ENCODE measurements at places on chromosomes 5 and 9.

- DNase-seq = no peak
Measured at GRCh38 chr9:20037699-20038098, 248.9 kb upstream of the SLC24A2 start.

- DNase-seq = no peak
Measured at GRCh38 chr5:32172923-32173266, 1.2 kb downstream of the GOLPH3 start.

GRCh38 chr5:91118796-91119195 is 264.3 kb downstream of the ARRDC3 start:
- no peak for DNase-seq

DNA sequence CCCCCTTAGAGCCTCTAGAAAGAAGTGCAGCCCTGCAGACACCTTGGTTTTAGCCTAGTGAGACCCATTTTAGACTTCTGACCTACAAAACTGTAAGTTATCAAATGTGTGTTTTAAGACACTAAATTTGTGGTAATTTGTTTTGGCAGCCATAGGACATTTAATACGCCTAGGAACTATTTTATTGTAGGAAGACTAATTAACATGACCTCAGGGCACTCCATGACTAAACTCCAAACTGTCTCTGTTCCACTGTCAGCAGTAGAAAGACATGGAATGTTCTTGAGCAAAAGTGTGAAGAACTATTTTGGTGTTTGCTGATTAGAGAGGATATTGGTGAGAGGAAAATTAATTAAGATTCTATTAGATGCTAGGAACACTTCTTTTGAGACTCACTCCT is 4.1 kb upstream of the APC start:
- no peak for DNase-seq

- DNase-seq = no peak
Measured at GRCh38 chr5:81286059-81286617, 15.2 kb upstream of the ZCCHC9 start.

- DNase-seq = peak; percentile 23
Measured at GRCh38 chr5:127878174-127878750, 175.1 kb downstream of the CCDC192 start.

- DNase-seq = no peak
Measured at GRCh38 chr5:138083702-138084101, at the start of gene WNT8A. TSS of gene WNT8A (plus strand) at chr5:138084033. CDS start at chr5:138084128, 95 bp downstream.

- no peak for DNase-seq
Measured at GRCh38 chr5:155475318-155475717, 461.8 kb downstream of the KIF4B start.

GRCh38 chr5:120052916-120053828 is 410.9 kb upstream of the PRR16 start:
- DNase-seq = no peak

DNA sequence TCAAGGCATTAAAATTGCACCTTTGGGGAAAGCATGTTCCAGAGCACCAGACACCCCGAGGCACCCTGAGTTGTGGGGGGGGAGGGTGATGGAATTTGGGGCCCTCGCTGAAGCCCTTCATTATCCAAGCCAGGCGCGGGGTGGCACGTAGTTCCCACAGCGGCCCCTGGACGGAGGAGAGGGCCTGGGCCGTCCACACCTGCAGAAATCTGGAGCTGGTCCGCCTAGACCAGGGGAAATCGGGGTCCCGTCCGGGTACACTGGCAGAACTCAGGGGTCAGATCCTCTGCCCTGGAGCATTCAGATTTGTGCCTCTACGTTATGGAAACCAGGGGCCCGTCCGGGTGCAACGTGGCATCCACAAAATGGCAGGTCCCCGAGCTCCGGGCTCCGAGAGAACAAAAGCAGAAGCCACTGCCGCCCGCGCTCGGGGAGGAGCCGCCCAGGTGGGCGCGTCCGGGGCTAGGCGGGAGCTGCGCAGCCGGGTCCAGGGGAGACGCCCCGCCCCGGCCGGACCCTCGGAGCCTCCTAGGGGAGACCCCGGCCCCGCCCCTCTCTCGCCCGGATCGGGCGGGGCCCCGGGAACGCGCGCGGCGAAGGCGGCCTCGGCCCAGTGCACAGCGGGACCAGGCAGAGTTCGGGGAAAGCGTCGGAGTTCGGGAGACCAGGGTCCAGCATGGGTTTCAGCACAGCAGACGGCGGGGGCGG is at the start of gene PLEKHG4B:
Gene PLEKHG4B, plus strand, starts transcription at position 613 of the 708 bp plus-strand sequence. Its CDS starts 64 bp downstream, at position 677.
- DNase-seq = no peak

DNA sequence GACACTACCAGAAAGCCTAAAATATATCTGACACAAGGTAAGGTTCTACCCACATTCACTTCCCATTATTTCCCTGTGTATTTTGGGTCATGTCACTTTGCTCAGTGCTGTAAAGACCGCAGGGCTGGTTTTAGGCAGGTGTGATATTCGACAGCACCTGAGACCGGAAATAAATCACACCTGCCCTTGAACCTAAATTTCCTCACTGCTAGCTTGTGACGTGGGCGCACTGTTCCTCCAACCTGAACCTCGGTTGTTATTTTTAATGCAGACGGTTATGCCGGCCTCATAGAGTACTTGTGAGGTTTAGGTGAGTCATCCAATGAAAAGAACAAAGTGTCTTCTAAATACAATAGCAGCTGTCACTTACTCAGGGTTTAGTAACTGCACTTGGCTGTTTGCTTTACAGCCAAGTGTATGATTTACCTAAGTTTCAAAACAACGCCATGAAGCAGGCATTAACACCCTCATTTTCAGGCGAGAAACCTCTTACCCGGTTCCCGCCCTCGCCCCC is 20.7 kb upstream of the ZNF782 start:
- DNase-seq = peak; percentile 14

- no peak for DNase-seq
Measured at GRCh38 chr5:149580808-149581191, 498 bp upstream of the ARHGEF37 start.

GRCh38 chr5:90932052-90932699 is 373.6 kb downstream of the ADGRV1 start:
- peak; percentile 4 for DNase-seq

DNA sequence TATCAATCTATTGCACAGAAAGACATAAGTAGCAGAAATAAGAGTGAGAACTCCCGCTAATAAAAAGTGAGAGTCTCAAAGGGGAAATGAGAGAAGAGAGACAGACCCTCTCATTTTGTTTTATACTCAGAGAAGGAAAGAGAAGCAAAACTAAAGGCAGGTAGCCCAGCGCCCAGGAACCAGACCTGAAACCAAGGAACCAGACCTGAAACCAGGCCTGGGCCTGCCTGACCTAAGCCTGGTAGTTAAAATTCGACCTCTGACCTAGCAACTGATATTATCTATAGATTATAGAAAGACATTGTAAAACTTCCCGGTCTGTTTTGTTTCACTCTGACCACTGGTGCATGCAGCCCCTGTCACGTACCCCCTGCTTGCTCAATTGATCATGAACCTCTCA is 134.5 kb upstream of the SEMA6A start:
- no peak for DNase-seq

GRCh38 chr5:14428302-14429081 is 153.1 kb upstream of the OTULINL start:
- DNase-seq = no peak

GRCh38 chr5:55564721-55565120 is 30.0 kb upstream of the PLPP1 start:
- DNase-seq = no peak

GRCh38 chr5:112385566-112385965 is 33.5 kb downstream of the EPB41L4A start:
- DNase-seq = no peak

DNA sequence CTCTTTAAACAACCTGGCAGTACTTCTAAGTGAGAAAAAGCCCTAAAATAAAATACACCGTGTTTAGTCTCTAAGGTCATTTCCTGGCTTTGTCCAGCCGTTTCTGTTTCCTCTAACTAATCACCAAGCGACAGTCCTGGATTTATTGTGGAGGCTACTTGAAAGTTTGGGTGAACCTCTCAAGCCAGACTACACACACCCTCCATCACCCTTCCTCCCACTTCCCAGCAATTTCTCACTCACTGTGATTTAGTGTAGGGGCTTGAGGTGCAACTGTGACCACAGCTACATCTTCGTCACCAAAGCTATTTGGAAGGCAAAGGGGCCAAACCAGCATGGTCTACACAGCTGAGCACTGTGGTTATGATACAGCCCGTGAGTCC is 240.0 kb upstream of the SLC24A2 start:
- DNase-seq = no peak

- DNase-seq = no peak
Measured at GRCh38 chr5:95555553-95555952, 652 bp downstream of the ARSK start.

- peak; percentile 21 for DNase-seq
Measured at GRCh38 chr5:142870532-142871362, 100.6 kb downstream of the ARHGAP26 start.

DNA sequence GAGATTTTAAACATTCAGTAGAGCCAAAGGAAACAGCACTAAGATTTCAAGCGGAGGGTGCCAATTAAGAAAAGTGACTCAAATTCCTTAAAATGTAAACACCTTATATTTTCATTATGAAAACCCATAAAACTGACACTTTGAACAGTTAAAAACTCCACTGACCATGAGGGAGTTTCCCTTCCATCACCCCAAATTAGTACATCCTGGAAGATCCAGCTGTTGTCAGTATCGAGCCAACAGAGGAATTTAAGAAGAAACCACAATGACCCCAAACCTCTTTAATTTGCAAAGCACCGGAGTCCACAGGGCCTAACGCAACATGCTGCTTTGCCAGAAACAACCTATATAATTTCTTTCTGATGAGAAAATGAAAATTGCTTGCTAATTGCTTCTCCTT is 41.3 kb downstream of the ROR2 start:
- no peak for DNase-seq

- no peak for DNase-seq
Measured at GRCh38 chr9:122039234-122039633, 53.9 kb downstream of the TTLL11 start.

DNA sequence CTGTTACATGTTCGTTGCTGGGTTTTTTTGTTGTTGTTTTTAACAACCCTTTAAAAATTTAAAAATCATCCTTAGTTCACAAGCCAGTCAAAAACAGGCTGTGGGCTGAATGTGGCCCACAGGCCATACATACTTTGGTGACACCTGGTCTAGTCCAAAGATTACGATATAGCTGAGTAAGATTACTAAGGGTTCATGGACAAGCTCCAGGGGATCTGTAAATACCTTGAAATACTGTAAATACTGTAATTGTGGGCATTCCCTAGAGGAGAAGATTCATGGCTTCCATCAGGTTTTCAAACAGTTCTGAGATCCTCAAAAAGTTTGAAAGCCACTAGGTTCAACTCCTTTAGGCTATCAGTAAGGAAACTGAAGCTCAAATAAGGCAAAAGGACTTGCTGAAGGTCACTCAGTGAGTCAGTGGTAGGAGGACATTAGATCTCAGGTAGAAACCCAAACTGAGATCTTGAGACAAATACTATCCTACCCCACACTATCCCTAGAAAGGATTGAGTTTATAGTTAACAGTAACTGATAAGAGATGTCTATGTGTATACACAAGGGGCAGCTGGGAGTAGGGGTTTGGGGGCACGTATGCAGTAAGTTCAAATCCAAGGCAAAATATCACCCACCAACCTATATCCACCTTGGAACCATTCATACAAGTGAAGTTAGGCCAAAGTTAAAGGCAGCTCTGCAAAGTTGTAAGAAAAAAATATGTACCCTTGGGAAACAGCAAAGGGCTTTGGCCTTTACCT is 17.8 kb downstream of the RAB14 start:
- DNase-seq = no peak

DNA sequence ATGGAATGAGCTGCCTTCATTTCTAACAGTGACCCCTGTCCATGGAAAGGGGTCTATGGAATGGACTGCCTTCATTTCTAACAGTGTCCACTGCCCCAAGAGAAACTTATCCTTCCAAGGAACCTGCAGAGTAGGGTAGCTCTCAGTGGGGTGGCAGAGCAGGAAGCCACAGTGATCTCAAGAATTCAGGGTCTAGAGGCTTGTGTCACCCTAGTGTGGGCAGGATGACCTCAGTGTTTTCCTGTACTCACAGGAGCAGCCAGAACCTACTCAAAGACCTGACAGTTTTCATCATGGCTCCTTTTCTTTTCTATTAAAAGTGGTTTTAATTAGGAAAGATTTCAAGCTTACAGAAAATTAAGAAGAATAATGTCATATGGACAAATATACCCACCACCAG is 27.5 kb downstream of the SEC61B start:
- DNase-seq = no peak

- no peak for DNase-seq
Measured at GRCh38 chr5:16970826-16971225, 34.7 kb upstream of the MYO10 start.

DNA sequence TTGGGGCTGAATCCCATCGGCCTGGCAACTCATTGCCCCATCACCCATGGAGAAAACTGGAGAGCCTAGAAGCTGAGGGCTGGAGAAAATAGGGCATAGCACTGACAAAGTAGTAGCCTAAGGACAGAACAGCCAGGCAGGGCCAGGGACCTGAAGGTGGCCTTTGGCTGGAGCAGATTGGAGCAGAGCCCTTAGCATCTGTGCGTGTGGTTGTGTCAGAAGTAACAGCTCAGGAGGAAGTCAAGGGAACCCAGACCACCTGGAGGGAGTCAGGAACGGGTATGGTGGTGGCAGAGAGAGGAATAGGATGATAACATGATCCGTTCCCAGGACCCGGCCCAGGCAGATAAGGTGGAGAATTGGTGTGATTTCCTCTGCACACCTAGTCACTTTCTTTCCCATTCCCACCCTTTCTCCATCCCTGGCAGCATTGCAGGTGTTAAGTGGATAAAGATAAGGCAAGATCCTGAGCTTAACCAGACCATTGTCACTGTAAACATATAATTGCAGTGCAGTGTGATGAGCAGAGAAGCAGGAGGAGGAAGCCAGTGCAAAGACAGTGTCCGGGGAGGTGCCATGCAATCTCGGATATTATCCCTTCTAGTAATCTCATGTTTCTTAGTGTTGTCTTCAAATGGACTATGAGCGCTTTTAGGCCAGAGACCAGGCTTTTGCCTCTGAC is 67.0 kb downstream of the NDFIP1 start:
- DNase-seq = no peak

DNA sequence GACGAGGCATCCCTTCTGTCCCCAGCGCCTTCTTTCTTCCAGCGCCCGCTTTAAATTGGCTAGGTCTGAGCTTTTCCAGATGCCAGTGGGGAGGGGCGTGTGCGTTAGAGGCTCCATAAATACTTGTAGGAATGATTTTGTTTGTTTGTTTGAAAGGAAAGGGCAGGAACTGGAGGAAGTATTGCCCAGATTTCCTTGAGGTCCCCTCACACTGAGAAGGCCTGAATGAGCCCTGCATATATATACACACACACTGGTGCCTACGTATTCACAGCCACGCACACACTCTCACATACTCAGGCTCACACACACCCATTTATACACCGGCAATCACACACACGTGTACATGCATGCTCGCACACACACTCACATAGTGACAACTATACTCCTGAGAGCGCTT is 1.0 kb upstream of the SLIT3 start:
- DNase-seq = no peak

DNA sequence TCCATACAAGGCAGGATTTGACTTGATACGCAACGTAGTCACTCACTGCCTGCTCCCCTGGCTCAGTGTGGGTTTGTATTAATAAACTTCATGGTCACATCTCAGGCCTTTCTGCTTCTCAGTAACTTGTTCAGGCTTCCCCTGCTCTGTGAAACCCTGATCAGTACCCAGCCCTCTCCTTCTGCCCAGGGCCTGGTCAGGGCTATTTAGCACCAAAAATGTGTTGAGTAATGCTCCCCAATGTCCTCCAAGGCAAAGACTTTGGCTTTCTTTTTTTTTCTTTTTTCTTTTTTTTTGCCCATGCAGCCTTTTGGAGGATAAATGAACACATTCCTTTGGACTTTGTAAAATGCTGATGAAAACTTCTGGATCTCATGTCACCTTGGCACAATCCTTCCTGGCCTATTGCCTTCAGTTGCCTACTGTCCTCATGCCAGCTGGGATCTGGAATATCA is 399.2 kb upstream of the KLF4 start:
- DNase-seq = no peak
